Activated CD4-positive, CD25-positive, alpha-beta regulatory T cell treated with anti-CD3 and anti-CD28 coated beads, Interleukin-2, amount 50 U/mL, for 72 hours (primary cell): ENCODE measurements at places on chromosomes 5 and 9.
A peak's percentile ranks its signal among the peaks of the same experiment; 100 is the strongest.

DNA sequence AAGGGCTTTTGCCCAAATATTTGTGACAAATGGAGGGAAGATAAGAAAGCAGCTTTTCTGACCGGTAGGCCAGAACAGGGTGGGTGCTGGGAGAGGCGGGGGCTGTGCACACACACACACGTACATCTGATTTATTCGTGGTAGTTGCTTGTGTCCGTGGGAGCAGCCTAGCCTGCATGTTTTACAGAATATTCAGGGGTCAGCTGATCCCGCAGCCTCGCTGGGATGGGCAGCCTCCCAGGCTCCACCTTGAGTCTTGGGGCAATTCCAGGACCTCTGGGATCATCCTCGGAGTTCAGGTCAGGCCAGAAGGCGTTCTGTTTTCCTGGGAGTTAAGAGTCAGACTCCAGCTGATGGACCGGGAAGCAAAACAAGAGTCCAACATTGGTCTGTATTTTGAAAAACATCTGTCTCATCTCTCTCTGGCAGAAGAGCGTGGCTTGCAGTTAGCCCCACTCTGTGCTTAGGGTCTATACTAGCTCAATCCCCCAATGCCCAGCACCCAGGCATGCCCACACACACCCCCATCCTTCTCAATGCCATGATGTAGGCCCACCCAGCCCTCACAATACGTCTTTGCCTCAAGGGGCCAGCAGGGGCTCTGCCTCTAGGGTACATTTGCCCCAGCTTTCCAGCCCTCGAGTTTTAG is 210.6 kb downstream of the GOLPH3 start:
- DNase-seq: no peak

DNA sequence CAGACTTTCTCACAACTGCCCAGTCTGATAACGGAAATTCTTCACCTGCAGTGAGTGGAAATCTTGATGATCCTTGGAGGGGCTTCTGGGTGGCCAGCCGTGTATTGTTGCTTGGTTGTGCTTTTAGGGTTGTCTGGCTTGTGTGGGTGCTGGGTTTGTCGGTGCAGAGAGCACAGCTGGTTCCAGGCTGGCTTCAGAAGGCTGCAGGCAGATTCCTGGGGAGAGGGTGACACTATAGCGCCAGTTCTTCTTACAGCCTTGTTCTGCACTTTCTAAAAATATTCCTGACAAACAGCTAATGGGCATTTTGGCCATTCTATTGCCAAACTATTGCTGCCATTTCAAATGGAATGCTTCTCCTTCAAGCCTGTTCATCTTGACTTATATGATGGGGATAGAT is 99.3 kb downstream of the PDZD2 start:
- DNase-seq: no peak

DNA sequence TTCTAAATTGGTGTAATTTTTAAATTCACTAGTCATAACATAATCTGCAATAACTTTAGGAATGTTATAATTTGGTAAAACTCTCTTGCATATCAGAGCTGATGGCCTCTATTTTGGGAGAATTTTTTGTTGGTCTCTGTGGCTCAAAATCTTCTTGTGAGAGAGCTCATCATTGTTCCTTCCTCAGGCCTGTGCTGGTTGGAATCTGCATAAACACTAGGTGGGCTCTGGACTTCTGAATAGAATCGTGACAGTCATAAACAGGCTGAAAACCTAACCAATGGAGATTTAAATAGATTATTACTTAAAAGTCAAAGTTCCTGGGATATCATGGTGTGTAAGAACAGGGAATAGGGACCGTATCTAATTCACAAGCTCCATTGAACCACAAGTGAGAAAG is 1129.6 kb downstream of the CDH12 start:
- no peak for DNase-seq

- DNase-seq: no peak
Measured at GRCh38 chr5:172839669-172840431, 5.8 kb downstream of the ERGIC1 start.

DNA sequence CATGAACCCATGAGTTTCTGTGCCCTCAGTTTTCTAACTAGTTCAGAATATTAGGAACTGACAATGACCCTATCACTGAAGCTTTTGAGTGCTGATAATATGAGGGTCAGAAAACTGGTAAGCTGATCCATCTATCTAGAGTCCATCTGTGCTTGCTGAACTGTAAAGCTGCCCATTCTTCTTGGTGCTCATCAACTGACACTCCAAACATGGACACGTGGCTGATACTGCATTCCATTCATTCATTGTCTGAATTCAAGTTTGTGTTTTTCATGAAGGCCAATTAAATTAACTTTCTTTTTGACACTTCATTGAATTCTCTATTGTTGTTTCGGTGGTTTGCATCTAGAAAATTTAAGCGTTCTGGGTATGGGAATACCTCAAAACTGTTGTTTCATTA is 17.6 kb downstream of the NREP start:
- no peak for DNase-seq

DNA sequence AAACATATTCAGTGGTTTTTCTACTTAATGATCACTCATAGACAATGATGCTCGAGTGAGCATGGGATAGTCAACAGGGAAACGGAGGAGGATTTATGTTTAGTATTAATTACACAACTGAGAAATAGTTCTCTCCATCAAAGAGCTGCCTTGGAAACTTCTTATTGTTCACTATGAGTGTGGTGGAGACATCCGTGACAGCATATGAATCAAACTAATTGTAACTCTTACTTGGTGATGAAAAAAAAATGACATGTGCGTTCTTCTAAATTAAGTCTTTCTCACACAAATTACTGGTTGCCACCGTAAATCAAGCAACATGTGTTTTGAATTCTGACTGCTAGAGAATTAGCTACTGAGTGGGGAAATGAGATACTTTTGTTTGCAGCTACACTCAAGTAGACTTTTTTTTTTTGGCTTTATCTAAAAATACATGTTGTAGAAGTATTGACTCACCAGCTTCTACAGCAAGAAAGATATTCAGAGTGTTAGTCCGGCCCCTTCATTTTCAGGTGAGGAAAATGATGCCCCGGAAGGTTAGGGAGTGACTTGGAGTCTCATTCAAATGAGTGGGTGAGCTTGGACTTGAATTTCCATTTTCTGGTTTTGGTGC is 179.4 kb downstream of the CFAP90 start:
- DNase-seq: no peak

DNA sequence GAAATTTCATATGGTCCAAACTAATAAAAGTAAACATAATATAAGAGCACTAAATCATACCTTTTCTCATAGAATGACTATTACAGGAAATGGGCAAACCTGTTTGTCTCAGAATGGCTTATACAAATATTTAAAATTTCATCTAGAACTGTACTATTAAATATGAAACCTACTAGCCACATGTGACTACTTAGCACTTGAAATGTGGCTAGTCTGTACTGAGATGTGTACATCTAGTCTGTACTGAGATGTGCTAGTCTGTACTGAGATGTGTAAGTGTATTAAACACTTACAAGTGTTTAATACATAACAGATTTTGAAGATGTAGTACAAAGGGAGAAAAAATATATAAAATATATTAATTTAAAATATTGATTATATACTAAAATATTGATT is 22.4 kb downstream of the ABITRAM start:
- DNase-seq: no peak

DNA sequence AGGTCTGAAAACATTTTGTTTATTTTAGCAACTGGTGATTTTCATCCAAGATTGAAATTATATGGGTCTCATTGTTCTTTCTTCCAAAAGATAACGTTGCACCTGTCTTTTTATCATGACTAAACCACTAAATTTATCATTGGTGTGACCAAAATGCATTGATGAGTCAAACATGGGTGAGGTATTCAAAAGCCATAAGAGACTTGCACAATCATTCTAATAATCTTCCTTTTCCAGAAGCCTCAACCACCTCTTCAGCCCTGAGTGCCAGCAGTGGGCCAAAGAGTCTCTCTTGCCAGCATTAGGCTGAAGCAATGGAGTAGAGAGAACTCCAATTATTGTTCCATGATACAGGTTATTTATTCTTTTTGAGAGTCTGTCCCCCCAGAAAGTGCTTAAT is 198.9 kb downstream of the LURAP1L start:
- no peak for DNase-seq

DNA sequence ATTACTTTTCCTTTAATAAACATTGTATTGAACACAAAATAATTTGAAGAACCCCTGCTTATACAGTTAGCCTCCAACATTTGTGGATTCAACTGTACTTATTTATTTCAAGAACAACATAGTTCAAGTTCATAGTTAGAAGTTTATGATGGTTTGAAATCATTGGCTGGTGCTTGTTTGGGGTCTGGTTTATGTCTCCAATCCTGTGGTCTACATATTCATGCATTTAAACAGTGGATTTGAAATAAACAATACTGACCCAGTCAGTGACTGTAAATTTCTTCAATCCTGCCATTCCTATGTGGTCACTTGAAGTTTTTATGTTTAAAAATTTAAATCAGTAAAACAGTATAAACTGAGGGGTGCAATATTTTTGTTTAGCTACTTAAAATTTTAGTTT is 145.1 kb upstream of the TRPC7 start:
- DNase-seq: no peak

DNA sequence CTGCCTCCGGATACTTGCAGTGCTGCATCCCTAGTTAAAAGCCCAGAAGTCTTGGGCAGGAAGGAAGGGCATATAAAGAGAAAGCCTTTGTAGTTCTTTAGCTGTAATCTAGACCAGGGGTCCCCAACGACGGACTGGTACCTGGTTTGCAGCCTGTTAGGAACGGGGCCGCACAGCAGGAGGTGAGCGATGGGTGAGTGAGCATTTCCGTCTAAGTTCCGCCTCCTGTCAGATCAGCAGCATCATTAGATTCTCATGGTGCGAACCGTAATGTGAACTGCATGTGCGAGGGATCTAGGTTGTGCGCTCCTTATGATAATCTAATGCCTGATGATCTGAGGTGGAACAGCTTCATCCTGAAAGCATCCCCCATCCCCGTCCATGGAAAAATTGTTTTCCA is 1.6 kb upstream of the SMIM15 start:
- no peak for DNase-seq

- no peak for DNase-seq
Measured at GRCh38 chr5:73948720-73949119, 322.7 kb downstream of the ARHGEF28 start.

- no peak for DNase-seq
Measured at GRCh38 chr5:149415066-149415967, 36.2 kb upstream of the IL17B start.

- DNase-seq: no peak
Measured at GRCh38 chr9:128105538-128106175, 21.9 kb downstream of the PTGES2 start.

DNA sequence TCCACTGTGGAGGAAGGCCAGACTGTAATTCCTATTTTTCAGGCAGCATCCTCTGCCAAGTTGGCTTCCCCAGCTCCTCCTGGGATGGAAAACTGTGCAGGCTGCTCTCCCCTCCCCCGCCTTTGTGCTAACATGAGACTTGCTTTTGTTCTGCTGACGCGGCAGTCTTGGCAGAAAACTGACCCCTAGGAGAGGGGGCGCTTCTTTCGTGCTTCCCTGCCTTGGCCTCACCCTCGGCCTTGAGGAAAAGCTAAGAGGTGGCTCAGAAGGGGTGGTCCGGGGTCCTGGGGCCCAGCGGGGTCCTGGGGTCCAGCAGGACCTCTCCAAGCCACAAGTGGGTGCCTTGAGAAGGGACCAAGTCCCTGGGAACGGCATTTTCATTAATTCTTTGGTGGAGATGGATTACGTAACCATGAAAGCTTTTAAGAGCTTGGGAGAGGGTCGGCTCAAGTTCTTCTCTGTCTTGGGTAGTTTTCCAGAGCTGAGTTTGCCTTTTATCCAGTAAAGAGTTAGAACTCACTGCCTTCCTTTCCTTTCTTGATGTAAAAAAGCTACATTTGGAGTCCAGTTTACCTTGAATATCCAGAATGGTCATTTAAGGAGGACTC is 51.0 kb downstream of the SH3PXD2B start:
- DNase-seq: no peak

- DNase-seq: no peak
Measured at GRCh38 chr5:42840842-42841567, 29.3 kb upstream of the SELENOP start.

DNA sequence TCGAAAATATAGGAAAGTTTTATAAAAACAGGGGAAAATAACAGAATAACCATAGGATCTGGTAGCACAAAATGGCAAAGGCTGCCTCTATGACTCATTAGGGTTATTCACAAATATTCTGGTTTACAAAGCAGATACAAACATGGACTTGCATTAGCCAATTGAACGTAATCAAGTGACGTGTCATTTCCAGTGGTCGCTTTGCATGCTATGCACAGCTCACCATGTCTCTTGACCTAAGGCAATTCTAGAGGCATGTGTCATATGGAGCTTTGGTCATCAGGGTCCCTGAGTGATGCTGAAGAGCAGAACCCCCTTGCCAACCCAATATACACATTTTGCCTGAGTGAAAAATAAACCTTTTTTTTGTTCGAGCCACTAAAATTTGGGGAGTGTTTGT is 158.8 kb downstream of the TMEM161B start:
- DNase-seq: no peak

- DNase-seq: no peak
Measured at GRCh38 chr9:35397216-35397698, 92.7 kb upstream of the RUSC2 start.

GRCh38 chr9:6428940-6429889 is 16.2 kb downstream of the UHRF2 start:
- peak; percentile 46 for DNase-seq

GRCh38 chr9:37371565-37372464 is 50.7 kb upstream of the GRHPR start:
- no peak for DNase-seq

- no peak for DNase-seq
Measured at GRCh38 chr5:84036842-84037241, 316.2 kb upstream of the HAPLN1 start.

DNA sequence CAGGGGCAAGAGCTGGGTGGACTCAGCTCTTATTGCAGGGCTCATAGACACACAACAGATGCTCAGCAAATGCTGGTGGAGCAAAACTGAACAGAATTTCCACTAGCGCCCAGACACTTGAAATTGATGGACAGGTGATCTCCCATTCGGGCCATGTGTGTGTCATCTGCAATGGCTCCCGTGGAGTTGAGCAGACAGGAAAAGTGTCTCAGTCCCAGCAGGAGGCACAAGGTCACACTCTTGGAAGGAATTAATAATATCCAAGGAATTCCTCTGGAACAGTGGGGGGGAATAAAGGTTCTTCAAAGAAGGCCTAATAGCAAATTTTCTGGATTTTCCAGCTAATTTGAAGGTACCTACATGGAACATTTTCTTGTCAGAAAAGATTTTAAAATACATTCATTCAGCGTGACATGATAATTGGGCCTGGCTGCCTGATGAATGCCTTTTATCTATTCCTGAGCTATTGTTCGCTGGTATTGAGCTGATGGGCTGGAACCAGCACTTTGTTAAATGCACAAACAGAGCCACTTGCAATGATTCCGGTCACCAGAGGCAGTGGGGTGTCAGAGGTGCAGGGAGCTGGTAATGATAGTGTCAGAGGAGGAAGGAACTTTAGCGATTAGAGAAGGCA is 31.5 kb upstream of the ALDH1B1 start:
- no peak for DNase-seq

DNA sequence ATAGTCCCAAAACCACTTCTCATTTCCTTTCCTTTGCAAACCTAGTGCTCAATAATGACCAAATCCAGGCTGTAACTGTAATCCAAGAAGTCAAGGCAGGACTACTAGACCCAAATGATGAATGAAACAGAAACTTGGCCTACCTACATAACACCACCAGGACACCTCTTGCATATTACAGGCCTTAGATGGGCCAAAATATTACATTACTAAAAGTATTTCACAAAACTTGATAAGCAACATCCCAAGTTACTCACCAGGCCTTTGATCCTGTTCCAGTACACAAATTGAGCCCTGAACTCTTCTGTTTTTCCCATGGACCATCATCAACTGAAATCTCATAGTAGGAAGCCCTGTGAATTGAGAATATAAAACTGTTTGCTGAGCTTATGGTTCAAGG is 34.8 kb downstream of the NADK2 start:
- DNase-seq: no peak
